PC-3 (cell line): ENCODE measurements at places on chromosomes 2 and 18. TPM values are rescaled to one million over a fixed set of nuclear protein-coding genes. Genes with fewer than 3 reads are reported as not detected.
A peak's percentile ranks its signal among the peaks of the same experiment; 100 is the strongest.

The RMDN2 gene
- 2.4 and 2.6 TPM in 2 replicates for total RNA-seq

GRCh38 chr2:201343559-201343958 is 13.6 kb downstream of the FLACC1 start:
- no peak for DNase-seq
- no peaks in the 10 kb centered on the region for H3K36me3 ChIP-seq
- no peak overlapping the region for H3K27ac ChIP-seq
- no peaks in the 10 kb centered on the region for H3K27me3 ChIP-seq

The DIPK1C gene
- total RNA-seq = not detected in 2 replicates

GRCh38 chr2:197890168-197890567 is 85.8 kb downstream of the PLCL1 start:
- H3K36me3 ChIP-seq = no peaks in the 10 kb centered on the region
- H3K27ac ChIP-seq = no peak overlapping the region
- DNase-seq = no peak
- no peak overlapping the region for H3K4me3 ChIP-seq
- H3K4me1 ChIP-seq = no peaks in the 10 kb centered on the region
- 0 out of 2 replicates have a peak, but pooled peaks cover 7% of the 10 kb centered on the region for H3K27me3 ChIP-seq

- peaks cover 47% of the 10 kb centered on the region for H3K4me1 ChIP-seq
- peak overlapping the region; percentile 98; the same call in 1 of the 2 replicates for H3K27ac ChIP-seq
- H3K27me3 ChIP-seq = no peaks in the 10 kb centered on the region
- H3K4me3 ChIP-seq = no peak overlapping the region
These were observed 158.3 kb downstream of the ZFP36L2 start for GRCh38 chr2:43068041-43068533.

- no peaks in the 10 kb centered on the region for H3K4me1 ChIP-seq
- no peak for DNase-seq
- no peak overlapping the region for H3K27ac ChIP-seq
- H3K27me3 ChIP-seq = no peaks in the 10 kb centered on the region
- no peak overlapping the region for H3K4me3 ChIP-seq
These were observed 16.9 kb downstream of the LCT start for GRCh38 chr2:135820003-135820618.

DNA sequence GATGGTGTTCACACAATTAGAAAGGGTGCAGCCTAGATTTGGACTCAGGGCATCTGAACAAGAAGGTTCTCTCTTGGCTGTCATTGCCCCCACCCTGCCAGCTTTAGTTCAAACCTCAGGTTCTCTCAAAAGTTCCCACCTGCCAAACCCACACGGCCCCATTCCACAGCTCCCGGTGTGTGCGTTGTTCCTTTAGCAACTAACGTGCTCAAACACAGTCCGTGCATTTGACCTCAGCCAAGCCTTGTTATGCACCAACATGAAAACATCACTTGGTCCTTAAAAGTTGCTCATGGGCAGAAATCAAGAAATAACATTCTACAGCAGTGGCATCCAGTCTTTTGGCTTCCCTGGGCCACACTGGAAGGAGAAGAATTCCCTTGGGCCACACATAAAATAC is 32.0 kb downstream of the LOXHD1 start:
- H3K27ac ChIP-seq = no peak overlapping the region
- H3K36me3 ChIP-seq = no peaks in the 10 kb centered on the region
- no peaks in the 10 kb centered on the region for H3K27me3 ChIP-seq
- H3K4me1 ChIP-seq = no peaks in the 10 kb centered on the region

GRCh38 chr2:73850009-73850408 is 21.2 kb downstream of the STAMBP start:
- no peak overlapping the region for H3K4me3 ChIP-seq
- H3K27ac ChIP-seq = no peak overlapping the region
- DNase-seq = no peak
- H3K4me1 ChIP-seq = peaks cover 18% of the 10 kb centered on the region
- no peaks in the 10 kb centered on the region for H3K27me3 ChIP-seq

GRCh38 chr2:239297142-239298004 is 103.4 kb downstream of the HDAC4 start:
- H3K27me3 ChIP-seq = no peaks in the 10 kb centered on the region
- no peak for DNase-seq
- no peaks in the 10 kb centered on the region for H3K36me3 ChIP-seq
- H3K27ac ChIP-seq = no peak overlapping the region

DNA sequence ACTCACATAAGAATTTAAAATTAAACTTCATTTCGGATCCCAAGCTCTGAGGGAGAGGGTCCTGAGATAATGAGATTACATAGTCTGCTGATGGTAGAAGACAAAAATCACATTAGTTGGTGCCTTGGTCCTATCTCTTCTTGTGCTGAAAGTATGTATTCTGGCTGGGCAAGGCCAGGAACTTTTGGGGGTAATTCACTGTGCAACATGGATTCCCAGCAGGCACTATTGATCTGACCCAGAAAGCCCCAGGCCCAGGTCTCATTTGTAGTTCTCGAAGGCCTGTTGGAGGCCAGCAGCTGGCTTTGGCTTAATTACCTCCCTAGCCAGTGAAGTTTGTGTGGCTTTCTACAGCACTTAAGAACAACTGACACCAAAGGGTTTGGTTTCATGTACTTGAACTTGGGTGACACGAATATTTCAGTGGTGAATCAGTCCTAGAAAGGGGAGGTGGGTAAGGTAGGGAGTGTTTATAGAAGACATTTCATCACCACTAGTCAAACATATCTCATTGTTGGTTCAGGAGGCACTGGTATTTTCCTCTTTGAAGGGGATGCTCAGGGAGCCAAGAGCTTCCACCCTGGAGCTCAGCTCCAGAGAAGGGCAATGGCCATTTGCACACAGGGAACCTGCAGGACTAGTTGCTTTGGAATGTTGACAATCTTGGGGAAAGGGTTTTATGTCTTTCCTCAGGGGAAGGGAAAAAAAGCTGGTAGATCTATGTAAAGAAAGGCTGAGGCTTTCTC is 217.8 kb downstream of the OSR1 start:
- peak overlapping the region; percentile 85 for H3K27ac ChIP-seq
- peak overlapping the region; percentile 4; the same call in 1 of the 2 replicates for H3K4me3 ChIP-seq

DNA sequence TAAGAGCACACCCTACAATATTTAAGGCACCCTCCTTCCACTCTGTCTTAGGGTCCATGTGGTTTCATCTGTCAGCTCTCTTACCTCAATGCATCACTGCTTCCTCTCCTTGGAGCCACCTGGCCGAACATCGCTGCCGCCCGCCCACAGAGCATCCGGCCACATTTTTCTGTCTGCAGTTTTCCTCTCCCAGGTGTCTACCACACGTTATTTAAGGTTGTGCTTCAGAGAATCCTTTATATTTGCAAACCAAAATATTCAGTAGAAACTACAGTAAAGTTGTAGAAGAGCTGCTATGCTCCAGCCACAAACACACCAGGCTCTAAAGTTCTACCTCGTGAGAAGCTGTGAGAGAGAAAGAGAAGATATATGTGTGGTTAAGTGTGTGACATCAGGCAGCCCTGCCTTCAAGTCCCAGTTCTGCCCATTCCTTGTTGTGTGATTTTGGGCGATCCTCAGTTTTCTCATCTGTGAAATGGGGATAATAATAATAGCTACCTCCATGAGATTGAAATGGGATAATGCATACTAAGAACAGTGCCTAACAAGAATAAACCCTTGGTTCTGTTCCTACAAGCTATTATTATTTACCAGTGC is 4.9 kb upstream of the STK17B start:
- no peaks in the 10 kb centered on the region for H3K27me3 ChIP-seq
- no peaks in the 10 kb centered on the region for H3K36me3 ChIP-seq
- peaks cover 5% of the 10 kb centered on the region for H3K4me1 ChIP-seq
- no peak for DNase-seq
- no peak overlapping the region for H3K4me3 ChIP-seq

The PLEK gene
- not detected in 2 replicates for total RNA-seq

DNA sequence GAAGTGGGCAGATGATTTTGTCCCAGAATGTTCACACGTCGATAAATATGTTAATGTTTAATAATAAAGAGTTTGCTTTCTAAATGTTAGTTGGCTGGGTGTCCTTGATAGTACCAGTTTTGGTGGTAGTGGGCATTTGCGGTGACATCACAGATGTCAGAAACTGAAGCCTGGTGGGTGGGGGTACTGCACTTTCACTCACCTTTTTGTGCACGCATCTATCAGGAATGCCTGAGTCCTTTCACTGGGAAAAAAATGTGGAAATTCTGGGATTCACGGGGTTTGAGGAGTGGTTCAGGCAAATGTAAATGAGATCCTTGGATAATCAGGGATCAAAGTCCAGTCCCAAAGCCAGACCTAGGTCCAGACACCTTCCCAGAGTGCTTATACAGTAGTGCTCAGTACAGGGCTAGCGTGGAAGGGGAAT is 3.2 kb downstream of the EPAS1 start:
- peaks cover 34% of the 10 kb centered on the region for H3K4me1 ChIP-seq
- H3K36me3 ChIP-seq = 0 out of 2 replicates have a peak, but pooled peaks cover 5% of the 10 kb centered on the region
- H3K4me3 ChIP-seq = peak overlapping the region; percentile 98
- H3K27me3 ChIP-seq = no peaks in the 10 kb centered on the region

- H3K27me3 ChIP-seq = no peaks in the 10 kb centered on the region
- H3K27ac ChIP-seq = no peak overlapping the region
- no peaks in the 10 kb centered on the region for H3K36me3 ChIP-seq
- DNase-seq = peak; percentile 32
- H3K4me1 ChIP-seq = peaks cover 2% of the 10 kb centered on the region; the same call in 1 of the 2 replicates
- H3K4me3 ChIP-seq = no peak overlapping the region
These were observed 377.1 kb downstream of the CDH19 start for GRCh38 chr18:66226782-66227181.

The ERMN gene
- total RNA-seq = not detected in 2 replicates

DNA sequence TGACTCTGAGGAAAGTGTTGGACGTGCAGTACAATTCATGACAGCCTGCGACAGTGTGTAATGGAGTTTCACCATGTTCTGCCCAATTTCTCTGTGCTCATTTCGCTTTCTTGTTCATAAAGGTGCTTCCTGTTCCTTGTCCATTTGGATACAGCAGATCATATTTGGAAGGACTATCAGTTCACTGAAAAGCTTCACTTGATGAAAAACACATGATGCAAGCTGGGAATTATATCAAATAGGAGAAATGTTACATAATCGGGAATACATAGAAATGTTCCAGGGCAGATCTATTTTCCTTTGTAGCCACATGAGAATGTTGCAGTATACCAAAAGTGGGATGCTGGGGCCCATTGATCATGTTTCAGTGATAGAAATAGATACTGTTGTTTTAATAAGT is 266.3 kb upstream of the SLC14A2 start:
- peaks cover 9% of the 10 kb centered on the region for H3K4me1 ChIP-seq
- H3K27me3 ChIP-seq = no peaks in the 10 kb centered on the region
- no peak for DNase-seq
- H3K4me3 ChIP-seq = no peak overlapping the region
- H3K27ac ChIP-seq = no peak overlapping the region

- peak overlapping the region; percentile 67 for H3K4me3 ChIP-seq
- H3K27ac ChIP-seq = no peak overlapping the region
- H3K36me3 ChIP-seq = no peaks in the 10 kb centered on the region
- 0 out of 2 replicates have a peak, but pooled peaks cover 7% of the 10 kb centered on the region for H3K4me1 ChIP-seq
These were observed 460 bp upstream of the ZBTB7C start for GRCh38 chr18:48409591-48410094.

DNA sequence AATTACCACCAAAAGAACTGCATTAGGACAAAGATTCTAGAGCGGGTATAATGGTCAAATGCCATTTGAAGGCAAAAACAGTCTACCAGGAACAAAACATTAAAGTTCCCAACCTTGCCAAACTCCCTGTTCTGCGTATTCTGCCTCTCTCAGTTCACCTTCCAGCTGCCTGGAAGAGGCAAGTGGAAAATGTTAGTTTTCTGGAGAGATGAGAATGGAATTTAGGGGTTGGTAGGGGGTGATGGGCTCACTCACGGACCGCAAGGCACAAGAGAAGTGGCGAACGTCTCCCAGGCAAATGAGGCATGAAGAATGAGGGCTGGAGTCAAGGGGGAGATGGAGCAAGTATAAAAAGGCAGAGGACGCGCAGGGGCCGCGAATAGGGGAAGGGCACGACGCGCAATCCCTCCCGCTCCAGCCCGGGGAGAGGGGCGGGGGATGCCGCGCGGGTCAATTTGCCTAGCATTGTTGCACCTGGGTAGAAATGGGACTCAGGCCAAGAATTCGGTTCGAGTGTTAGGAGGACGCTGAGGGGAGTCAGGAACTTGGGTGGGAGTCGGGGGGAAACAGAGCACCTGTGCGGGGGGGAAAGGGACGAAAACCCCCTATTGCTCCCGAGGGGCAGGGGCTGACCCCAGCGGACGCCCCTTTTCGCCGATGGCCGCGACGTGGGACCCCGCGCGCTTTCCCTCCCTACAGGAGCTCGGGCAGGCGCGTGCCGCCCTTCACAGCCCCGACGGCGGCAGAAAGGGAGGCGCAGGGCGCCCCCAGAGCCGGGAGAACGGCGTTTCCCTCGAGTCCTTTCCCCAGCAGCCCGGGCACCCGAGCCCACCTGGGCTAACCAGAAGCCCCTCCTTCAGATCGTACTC is 573 bp downstream of the PAIP2B start:
- no peaks in the 10 kb centered on the region for H3K36me3 ChIP-seq
- DNase-seq = peak; percentile 29
- peaks cover 10% of the 10 kb centered on the region; the same call in 1 of the 2 replicates for H3K4me1 ChIP-seq
- H3K27me3 ChIP-seq = no peaks in the 10 kb centered on the region
- no peak overlapping the region for H3K27ac ChIP-seq
- peak overlapping the region; percentile 86 for H3K4me3 ChIP-seq

DNA sequence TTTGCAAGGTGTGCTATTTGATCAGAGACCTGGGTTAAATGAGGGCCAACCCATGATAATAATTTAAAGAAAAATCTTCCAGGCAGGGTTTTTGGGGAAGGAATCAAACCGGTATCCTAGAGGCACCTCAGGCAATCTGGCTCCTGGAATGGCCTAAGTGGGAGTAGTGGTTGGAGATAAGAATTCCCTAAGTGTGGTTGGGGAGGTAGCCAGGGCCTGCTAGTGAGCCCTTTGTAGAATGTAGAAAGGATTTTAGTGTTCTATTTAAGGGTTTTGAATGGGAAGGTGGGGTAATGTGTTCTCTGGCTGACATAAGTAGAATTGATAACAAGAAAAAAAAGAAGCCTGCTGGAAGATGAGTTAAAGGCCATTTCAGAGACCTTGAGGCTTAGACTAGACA is 422.2 kb downstream of the XIRP2 start:
- H3K36me3 ChIP-seq = no peaks in the 10 kb centered on the region
- H3K27ac ChIP-seq = no peak overlapping the region
- DNase-seq = no peak
- H3K4me1 ChIP-seq = no peaks in the 10 kb centered on the region
- H3K4me3 ChIP-seq = no peak overlapping the region

DNA sequence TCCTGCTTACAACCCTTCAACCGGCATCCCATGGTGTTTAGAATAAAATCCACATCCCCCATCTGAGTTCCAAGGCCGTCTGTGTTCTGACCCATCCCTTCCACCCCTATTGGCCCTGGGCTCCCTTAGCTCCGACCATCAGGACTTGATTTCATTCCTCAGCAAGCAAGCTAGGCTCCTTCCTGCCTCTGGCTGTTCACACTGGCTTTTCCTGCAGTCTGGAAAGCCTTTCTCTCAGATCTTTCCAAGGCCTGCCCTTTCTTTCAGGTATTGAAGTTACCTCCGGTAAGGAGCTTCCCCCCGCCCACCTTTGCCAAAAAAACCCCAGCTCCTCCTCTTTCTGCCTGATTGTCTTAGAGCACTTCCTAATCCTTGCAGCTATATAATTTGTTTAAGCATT is 86.8 kb downstream of the CLIP4 start:
- no peak overlapping the region for H3K27ac ChIP-seq
- H3K4me3 ChIP-seq = no peak overlapping the region
- H3K36me3 ChIP-seq = no peaks in the 10 kb centered on the region
- no peak for DNase-seq
- peaks cover 6% of the 10 kb centered on the region; the same call in 1 of the 2 replicates for H3K4me1 ChIP-seq
- no peaks in the 10 kb centered on the region for H3K27me3 ChIP-seq
